Activated T-helper 1 cell treated with anti-CD3 and anti-CD28 coated beads, Interleukin-12 subunit alpha, Interleukin-12 subunit beta, Interleukin-2, Interleukin-4 antibody, amounts not matched to agents 30 ng/mL and 10 ng/mL and 1 ng/mL, durations not matched to agents 14 hours and 24 hours and 36 hours (primary cell): ENCODE measurements at places on chromosomes 2 and 18.
A peak's percentile ranks its signal among the peaks of the same experiment; 100 is the strongest.

GRCh38 chr18:3350566-3351527 is 88.9 kb downstream of the MYL12B start:
- no peak overlapping the region for H3K27ac ChIP-seq
- no peak overlapping the region for H3K4me3 ChIP-seq
- H3K4me1 ChIP-seq, result peaks cover 5% of the 10 kb centered on the region
- H3K27me3 ChIP-seq, result no peaks in the 10 kb centered on the region

DNA sequence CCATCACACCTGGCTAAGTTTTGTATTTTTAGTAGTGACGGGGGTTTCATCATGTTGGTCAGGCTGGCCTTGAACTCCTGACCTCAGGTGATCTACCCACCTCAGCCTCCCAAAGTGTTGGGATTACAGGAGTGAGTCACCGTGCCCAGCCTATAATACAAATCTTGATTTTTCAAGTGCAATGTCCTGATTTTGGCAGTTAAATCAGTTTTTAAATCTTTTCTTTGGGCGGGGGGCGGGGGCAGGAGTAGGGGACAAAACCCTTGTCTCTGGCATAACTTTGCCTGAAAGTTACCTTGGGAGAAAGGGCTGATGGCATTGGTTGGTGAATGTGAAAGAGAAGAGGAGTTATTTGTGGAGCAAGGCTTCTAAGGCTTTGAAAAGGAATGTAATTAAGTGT is 12.3 kb downstream of the GALNT1 start:
- no peak for DNase-seq
- H3K27me3 ChIP-seq, result no peaks in the 10 kb centered on the region
- H3K27ac ChIP-seq, result no peak overlapping the region
- no peak overlapping the region for H3K4me3 ChIP-seq

DNA sequence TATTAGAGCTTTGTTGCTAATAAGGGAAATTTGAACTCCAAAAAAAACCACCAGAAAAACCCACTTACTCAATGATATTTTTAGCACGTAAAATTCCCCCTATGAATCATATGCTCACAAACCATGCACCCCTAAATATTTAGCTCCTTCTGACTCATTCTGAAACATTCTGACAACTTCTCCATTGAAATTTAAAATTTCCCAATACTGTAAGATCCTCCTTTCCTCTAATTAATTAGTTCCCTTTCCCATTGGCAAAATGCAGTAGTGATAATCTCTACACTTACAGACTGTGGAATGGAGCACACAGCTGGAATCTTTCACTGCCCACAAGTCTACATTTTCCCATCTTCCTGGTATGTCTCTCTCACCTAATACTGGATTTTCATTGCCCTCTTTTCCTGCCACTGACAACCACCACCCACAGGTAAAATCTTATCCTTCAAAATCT is 215.8 kb upstream of the ACVR2A start:
- no peaks in the 10 kb centered on the region for H3K27me3 ChIP-seq
- no peak for DNase-seq
- H3K4me1 ChIP-seq, result peaks cover 24% of the 10 kb centered on the region
- peak overlapping the region; percentile 60 for H3K27ac ChIP-seq
- no peaks in the 10 kb centered on the region for H3K36me3 ChIP-seq

GRCh38 chr18:55462652-55463051 is 125.3 kb downstream of the TCF4 start:
- no peaks in the 10 kb centered on the region for H3K4me1 ChIP-seq
- H3K27me3 ChIP-seq, result peaks cover 3% of the 10 kb centered on the region
- DNase-seq, result no peak
- no peaks in the 10 kb centered on the region for H3K36me3 ChIP-seq

DNA sequence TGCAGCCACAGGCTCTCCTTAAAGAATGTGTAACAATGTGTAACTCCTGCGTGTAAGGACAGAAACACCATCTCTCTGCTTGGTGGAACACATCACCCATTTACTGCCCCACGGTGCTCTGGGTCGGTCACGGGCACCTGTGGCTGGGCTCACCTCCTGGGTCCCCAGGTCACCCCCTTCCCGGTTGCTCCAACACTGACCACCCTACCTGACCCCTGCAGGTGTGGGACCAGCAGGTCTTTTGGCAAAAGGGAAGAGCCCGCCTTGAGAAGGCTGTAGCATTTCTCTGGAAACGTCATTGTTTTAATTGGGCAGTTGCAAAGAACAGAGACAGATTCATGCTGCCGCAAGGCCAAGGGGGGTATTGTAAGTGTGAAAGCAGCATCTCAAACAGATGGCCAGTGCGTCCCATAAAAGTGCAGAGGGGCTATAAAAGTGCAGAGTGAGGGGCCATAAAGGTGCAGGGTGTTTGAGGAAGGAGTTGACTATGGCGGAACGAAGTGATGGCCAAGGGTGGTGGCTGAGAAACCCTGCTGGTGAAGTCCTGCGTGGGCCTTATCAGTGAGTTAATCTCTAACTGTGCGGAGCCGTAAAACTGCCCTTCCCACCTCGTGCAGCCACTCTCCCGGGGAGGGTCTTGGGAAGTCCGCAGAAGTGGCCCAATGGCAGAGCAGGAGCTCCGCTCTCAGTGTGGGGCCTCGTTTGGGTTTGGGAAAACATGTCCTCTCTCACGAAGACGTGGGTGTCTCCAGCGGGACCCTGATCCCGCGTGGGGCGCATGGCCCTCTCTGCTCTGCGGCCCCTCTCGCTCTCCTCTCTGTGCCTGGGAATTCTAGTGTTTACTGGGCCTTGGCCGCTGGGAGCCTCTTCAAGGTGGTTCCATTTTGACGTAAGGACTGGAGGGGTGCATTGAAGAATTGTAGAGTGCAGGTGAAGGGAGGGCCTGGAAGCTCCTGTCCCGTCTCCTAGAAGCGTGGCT is 13.7 kb upstream of the NEU4 start:
- H3K4me3 ChIP-seq, result no peak overlapping the region
- no peaks in the 10 kb centered on the region for H3K4me1 ChIP-seq
- peak; percentile 0 for DNase-seq
- no peaks in the 10 kb centered on the region for H3K27me3 ChIP-seq

- peaks cover 31% of the 10 kb centered on the region for H3K4me1 ChIP-seq
- peaks cover 49% of the 10 kb centered on the region for H3K36me3 ChIP-seq
- DNase-seq, result no peak
- peak overlapping the region; percentile 34 for H3K27ac ChIP-seq
- H3K27me3 ChIP-seq, result no peaks in the 10 kb centered on the region
- peak overlapping the region; percentile 74 for H3K4me3 ChIP-seq
Observed at GRCh38 chr2:25250331-25251070, 82.1 kb upstream of the POMC start.
